Inflammatory macrophage treated with lipopolysaccharide for 1 hour (primary cell): ENCODE measurements at places on chromosomes 1 and 21.

DNA sequence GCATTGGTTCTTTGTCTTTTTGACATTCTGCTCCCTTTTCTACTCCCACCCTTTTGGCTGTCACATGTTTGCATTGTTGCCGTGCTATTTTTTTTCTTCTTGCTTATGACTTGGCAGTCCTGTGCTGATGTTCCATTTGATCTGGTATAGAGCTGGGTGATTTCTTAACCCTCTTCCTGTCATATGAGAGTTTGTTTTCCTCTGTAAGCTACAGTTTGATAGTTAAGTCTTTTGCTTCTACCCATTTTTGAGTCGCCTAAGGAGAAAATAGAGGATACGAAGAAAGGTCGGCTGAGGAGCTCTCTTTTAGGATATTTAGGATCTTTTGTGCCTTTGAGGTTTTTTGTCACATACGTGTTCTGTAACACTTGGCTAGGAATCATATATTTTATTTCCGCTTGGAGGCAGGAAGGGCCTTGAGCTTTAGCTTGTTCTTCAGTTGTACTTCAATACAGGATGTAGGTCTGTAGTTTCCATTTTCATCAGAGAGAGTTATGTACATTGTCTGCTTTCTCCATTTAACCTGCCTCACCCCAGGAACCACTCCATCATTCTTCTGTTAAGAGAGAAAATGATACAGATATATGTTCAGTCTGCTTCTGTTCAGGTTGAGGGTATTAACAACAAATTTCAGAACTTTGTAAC, 150.7 kb downstream of the BACH1 start:
- DNase-seq: no peak

- DNase-seq: no peak
These were observed 21.1 kb downstream of the QSOX1 start for GRCh38 chr1:180175806-180176205.

DNA sequence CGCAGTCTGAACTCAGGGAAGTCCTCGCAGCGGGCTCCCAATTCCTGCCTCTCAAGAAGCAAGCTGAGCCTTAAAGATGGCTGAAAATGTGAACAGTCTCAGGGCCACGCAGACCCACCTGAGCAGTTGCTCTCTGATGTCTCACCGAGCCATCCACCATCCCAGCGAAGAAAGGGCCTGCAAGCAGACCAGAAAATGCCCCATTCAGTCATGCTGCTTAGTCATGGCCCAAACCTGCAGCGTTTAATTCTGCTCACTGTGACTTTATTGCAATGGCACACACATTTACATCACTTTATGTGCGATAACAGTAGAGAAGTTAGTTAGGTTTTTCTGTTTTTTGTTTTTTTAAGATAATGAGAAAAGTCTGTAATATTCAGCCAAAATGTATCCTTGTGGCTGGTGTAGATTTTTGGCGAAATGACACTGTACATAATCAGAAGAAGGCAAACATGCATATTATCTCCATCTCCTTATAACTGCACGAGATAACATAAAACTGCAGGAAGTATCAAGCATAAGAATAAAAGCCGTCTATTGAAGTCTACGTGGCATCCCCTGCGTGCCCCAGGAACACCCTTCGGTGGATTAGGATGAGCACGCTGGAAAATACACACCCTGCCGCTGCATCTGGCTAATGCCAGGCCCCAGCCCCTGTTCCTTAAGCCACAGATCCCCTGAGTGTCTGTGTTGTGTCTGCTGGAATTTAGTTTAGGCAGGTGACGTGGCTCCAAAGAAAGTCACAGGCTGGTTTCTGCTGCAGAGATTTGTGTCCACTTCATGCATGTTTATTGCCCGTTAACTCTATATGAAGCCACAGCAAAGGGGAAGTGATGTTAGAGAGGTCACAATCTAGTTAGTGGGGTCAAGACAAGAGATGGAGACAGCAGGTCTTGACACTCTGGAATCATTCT, 119.8 kb upstream of the IRF2BP2 start:
- DNase-seq: peak; percentile 22

- DNase-seq: no peak
These were observed 9.2 kb downstream of the SLC2A1 start for GRCh38 chr1:42949312-42950115.

GRCh38 chr21:36973986-36974850, 7.7 kb upstream of the HLCS start:
- no peak for DNase-seq

- DNase-seq: no peak
These were observed 114.7 kb upstream of the NGF start for GRCh38 chr1:115452600-115453329.

DNA sequence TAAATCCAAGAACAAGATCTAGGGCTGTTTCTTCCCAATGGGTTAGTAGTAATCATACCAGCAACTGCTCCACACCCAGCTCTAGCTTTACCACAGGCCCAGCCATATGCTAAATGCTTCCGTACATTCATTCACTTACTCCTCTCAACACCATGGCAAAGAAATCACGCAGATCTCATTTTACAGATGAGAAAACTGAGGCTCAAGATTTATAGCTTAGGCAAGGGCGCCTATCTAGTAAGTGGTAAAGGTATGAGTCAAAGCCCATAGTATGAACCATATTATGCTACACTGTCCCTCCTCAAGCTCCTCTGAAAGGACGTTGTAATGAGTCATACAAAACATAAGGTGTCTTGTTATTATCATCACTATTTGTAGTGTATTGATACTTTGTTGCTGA, 82.2 kb downstream of the NIBAN1 start:
- DNase-seq: no peak

DNA sequence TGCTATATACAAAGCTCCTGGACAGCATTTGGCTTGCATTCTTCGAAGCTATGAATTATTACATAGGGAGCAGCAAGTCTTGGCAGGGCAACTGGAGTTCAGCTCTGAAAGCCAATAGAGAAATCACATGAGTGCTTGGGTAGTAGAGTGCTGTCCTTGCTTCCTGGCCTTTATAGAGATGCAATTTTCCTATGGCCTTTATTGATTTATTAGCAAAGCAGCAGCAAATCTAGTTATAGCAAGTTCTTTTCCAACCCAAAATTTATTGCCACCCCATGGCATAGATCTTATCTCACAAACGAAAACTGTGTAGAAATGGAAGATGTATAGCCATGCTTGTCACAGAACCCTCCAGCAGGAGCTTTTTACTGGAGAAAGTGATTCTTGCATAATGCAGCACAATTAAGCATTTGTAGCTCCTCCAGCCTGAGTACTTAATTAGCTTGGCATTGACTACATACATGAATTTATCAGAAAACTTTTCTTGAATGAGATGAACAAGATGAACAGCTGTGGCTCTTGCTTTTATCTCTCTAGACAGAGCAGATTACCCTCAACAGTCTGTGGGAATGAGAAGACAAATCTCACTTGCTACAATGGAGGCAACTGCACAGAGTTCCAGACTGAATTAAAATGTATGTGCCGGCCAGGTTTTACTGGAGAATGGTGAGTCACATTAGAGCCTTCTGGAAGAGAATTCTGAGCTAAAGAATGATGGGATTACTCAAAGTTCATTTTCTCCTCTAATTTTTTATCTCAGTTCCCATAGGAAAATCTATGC, 170.1 kb downstream of the CRB1 start:
- DNase-seq: no peak

DNA sequence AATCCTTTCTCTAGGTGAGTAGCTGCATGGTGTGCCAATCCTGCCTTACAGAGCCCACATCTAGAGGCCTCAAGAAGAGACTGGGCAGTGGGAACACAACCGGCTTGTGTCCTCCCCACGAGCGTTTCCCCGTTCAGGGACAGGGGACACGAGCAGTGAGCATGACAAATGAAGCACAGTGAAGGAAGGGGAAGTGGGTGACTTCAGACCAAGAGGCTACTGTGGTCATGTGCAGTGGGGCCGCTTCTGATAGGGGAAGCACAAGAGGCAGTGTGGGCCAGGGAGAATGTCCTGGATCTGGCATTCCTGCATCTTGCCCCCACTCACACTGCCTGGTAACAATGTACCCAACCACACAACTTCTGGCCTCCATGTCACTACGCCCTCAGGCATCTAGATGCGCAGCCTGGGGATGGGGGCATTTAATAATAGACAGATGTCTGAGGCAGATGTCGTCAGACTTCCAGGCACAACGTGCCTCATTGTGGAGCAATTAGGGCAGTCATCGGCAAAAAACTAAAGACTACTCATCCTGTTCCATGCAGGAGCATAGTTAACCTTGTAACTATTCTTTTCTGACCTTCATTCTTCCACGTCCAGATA, 155.6 kb upstream of the NBPF11 start:
- peak; percentile 72 for DNase-seq

DNA sequence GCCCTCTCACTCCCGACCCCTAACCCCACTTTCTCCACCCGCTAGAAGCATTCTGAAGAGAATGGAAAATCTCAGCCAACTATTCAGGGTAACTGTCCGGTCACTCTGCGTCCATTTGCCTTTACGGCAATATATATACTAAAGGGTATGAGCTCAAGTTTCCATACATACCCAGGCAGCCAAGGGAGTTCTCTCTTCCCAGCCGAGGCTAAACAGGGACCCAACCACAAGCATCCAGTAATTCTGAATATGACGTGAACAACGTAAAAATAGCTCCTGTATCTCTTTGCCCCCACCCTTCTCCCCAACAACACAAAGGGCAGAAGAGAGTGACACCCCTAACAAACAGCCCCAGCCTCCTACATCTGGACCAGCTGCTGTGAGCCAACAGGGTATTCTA, 67.7 kb downstream of the SSBP3 start:
- DNase-seq: no peak

DNA sequence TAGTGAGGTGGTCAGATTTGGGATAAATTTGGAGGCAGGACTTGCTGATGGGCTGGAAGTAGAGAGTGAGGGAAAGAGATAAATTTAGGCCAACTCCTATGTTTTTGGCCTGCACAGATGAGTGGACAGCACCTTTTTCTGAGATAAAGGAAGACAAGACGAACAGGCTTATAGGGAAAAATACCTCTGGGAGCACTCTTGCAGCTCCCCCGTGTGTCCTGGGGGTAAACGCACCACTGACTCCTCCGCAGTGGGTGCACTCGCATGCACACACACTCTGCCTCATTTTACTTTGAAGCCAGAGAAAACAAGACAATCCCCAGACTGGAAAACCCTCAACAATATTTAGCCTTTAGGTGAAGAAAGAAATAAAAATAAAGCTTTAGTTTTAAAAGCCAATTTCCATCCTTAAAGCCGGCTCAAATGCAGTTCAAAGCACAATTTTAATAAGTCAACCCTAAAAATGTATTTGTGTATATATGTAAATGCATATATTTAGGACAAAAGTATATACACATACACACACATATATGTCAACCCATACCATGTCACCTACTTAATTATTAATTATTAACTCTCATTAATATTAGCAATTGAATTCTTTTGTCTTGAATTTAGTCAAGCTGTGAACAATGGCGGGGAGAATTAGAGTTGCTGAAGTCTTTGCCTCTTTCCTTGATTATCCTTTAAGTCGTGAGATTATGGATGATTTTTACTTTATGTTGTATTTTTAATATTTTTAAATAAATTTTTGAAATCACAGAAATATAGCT, 341.8 kb downstream of the ZNF326 start:
- no peak for DNase-seq

DNA sequence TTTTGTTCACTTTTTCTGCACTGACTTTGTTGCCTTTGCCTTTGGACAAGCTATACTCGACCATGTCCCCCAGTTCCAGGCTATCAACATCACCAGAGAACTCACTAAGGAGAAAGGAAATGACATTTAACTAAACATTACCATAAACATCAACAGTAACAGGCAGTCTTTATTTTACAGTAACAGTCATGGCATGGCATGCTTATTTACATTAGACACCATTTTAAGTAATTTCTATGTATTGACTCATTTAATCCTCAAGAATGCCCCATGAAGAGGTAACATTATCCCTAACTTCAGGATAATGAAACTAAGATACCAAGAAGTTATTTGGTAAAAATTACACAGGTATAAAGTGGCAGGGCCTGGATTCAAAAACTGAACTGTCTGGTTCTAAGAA, 8.7 kb upstream of the NRAS start:
- DNase-seq: no peak

- no peak for DNase-seq
These were observed 1.9 kb downstream of the OLIG1 start for GRCh38 chr21:33071770-33072306.

- DNase-seq: no peak
These were observed 84.5 kb downstream of the CC2D1B start for GRCh38 chr1:52281518-52281917.

DNA sequence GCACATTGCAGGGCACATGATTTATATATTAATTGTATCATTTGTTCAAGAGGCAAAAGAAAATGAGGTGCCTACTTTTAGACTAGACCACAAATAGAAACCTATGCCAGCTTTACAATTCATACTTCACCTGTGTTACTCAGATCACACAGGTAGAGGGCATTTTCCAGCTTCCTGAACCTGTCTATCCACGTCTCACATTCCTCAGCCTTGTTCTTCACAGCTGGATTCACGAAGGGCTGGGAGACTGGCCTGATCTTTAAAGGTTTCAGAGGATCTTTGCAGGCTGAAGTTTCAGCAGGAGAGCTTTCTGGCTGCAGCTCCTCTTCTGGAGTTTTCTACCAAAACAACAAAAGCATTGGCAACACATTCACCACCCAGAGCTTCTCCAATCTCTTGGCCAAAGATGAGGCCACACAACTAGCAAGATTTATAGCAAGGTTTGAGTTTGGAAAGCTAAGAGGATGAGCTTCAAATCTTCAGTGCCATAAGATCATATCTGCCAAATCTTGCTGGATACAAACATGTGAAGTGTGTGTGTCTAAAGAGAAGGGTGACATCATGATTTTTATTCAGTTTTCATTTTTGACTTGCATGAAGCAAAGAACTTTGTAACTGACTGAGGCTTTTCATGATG, 71.0 kb upstream of the CYP2J2 start:
- no peak for DNase-seq

DNA sequence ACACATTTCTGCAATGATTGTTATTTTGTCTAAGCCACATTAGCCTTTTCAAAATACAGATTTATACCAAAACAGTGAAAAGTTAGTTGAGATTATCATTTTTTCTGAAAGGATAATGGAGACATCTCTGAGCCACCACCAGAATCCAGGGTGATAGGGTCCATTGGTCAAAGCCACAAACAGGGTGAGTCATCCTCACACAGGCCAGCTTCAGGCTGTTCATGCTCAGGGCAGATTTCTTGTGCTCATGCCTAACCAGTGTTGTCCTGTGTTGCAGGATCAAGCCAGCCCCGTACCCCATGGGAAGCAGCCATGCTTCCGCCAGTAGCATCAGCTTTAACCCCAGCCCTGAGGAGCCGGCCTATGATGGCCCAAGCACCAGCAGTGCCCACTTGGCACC, 13.4 kb downstream of the ELOA start:
- no peak for DNase-seq

DNA sequence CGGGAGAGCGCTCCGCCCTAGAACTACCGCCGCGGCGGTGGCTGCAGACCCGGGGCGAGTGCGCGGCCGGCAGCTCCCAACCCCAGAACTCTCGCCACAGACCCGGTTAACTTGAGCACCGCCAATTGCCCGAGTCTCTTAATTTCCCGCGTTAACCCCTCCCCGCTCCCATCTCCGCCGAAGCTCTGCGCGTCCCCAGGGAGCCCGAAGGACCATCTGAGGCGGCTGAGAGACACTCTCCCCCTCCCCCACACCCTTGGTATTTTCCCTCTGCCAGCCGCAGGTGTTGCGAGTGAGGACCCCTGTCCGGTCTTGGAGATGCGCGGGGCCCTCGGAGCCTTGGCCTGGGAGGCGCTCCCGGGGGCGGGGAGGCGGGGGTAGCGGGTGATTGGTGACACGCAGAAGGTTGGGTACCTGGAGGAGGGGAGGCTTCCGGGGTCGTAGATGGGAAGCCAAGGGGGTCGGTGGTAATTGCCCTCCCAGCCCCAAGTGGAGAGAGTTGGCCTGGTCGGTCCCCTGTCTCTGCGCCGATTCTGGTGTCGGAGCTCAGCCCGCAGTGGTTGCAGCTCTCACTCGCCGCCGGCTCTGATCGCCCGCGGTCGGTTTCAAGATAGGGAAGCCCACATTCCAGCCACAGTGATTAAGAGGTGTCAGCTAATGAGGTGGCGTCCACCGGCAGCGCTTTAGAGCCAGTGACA, 858 bp upstream of the SUSD4 start:
- no peak for DNase-seq
